ENCODE measurements at places on chromosomes 5 and 9. TPM values are rescaled to one million over a fixed set of nuclear protein-coding genes. Genes with fewer than 3 reads are reported as not detected.

STPG3 gene
- total RNA-seq = not detected

DNA sequence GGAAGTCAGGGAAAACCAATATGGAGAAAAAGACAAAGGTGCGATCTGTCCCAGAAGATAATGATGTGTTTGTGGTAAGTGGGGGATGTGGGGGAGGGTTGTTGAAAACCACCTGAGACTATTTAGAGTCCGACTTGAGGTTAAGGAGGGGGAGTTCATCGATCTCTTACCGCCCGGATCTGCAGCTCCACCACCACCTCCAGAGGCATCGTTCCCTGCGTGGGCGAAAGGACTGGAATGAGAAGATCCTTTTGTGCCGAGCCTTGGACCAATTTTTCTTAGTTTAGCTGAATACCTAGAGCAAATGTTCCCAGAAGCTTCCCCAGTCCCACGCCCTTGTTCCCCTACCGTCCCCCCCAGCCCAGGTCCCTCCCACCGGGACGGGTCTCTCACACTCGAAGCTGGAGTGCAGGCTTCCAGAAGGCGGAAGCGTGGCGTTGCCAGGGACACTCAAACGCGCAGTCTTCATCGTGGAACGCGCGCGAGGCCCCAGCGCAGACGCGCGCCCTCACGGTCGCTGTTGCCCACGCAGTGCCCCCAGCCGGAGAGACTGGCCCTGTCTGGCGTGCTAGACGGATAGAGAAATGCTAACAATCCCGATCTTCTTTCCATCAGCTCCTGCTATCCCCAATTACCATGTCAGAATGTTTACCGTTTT, at the start of gene SPATA6L:
TSS of gene SPATA6L (minus strand) at position 439 of the 658 bp plus-strand sequence. CDS start at position 209, 230 bp downstream.
- H3K36me3 ChIP-seq = no peaks in the 10 kb centered on the region
- peaks cover 76% of the 10 kb centered on the region for H3K4me1 ChIP-seq
- peak; percentile 60 for DNase-seq
- H3K4me3 ChIP-seq = peak within 1 kb of the TSS; percentile 68
- H3K27me3 ChIP-seq = no peaks in the 10 kb centered on the region

DNA sequence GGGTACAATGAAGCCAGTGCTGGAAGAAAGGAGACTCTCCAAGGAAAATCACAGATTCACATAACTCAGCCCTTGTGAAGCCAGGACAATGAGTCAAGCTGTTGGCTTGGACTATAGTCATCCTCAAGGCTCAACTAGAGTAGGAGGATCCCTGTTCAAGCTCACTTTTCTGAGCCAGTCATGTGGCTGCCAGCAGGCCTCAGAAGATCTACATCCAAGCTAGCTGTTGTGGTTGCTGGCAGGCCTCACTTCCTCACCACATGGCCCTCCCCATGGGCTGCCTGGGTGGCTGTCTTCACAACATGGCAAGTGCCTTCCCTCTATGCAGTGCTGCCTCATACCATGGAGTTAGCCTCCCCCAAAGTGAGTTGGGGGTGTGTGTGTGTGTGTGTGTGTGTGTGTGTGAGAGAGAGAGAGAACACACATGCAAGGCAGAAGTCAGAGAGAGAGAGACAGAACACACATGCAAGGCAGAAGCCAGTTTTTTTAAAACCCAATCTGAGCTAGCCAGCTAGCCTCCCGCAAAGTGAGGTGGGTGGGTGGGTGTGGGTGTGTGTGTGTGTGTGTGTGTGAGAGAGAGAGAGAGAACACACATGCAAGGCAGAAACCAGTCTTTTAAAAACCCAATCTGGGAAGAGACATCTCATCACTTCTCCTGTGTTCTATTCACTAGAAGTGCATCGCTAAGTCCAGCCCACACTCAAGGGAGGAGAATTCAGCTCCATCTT, 17.1 kb downstream of the SCAI start:
- H3K36me3 ChIP-seq = peaks cover 2% of the 10 kb centered on the region
- DNase-seq = peak; percentile 91
- H3K27me3 ChIP-seq = no peaks in the 10 kb centered on the region

- DNase-seq = no peak
- H3K27ac ChIP-seq = no peak overlapping the region
- peaks cover 5% of the 10 kb centered on the region for H3K36me3 ChIP-seq
- H3K4me1 ChIP-seq = no peaks in the 10 kb centered on the region
- H3K27me3 ChIP-seq = peaks cover 16% of the 10 kb centered on the region
These were observed 148.8 kb upstream of the FBXL17 start for GRCh38 chr5:108530706-108531105.

DNA sequence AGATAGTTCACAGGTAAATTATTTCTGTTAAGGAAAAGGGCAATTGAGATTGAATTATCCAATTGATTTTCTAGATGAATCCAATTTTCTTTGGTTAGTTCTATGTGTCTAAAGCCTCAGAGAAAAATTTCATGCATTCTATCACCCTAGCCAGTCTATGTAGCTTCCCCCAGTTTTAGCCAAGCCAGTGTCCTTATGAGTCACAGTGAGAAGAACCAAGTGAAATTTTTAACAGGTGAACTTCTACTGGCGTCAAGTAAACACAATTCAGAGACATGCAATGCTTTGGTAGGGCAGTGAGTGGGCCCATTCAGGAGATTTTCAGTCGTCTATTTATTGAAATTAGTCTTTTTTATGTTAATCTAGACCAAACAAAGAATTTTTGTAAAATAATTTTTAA, 1077.4 kb upstream of the ARRDC3 start:
- H3K4me3 ChIP-seq = no peak overlapping the region
- H3K4me1 ChIP-seq = no peaks in the 10 kb centered on the region
- H3K36me3 ChIP-seq = no peaks in the 10 kb centered on the region
- H3K27me3 ChIP-seq = no peaks in the 10 kb centered on the region

- H3K27me3 ChIP-seq = no peaks in the 10 kb centered on the region
- H3K36me3 ChIP-seq = no peaks in the 10 kb centered on the region
- H3K4me3 ChIP-seq = no peak overlapping the region
- no peak overlapping the region for H3K27ac ChIP-seq
These were observed 113.6 kb downstream of the DPYSL3 start for GRCh38 chr5:147396070-147396823.

DNA sequence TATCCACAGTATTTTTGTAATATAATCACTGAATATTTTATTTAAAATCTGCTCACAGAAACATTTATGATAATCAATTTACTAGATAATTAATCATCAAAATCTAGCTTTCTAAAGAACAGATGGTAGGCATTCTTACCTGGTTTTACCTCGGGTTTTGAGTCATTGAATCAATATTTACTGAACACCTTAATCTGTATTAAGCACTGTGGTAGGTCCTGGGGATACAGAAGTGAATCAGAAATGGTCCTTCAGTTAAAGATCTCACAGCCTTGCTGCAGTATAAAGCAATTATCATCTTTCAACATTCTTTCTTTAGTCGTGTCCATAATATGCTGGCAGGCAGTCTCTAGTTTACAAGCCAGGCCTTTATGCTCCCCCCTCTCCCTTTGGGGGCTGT, 2.0 kb upstream of the MEIKIN start:
- no peaks in the 10 kb centered on the region for H3K27me3 ChIP-seq
- H3K4me3 ChIP-seq = no peak overlapping the region
- peaks cover 2% of the 10 kb centered on the region for H3K36me3 ChIP-seq
- no peak for DNase-seq

DNA sequence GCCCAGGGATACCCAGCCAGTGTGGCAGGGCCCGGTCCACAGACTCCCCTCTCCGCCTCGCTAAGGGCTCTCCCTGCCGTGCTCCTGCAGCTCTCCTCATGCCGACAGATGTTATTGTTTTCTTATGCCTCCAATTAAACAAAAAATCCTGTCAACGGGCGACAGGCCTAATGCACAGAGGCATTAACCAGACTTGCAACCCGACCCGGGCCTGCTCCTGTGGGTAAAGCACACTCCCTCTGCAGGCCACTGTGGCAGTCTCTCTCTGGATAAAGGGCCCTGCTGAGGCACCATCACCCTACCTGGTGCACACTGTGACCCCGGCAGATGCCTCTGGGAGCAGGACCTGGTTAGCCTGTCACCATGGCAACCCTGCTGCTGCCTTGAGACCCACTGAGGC, 27.5 kb upstream of the HAND1 start:
- no peak overlapping the region for H3K4me3 ChIP-seq
- H3K36me3 ChIP-seq = no peaks in the 10 kb centered on the region
- DNase-seq = no peak
- H3K4me1 ChIP-seq = no peaks in the 10 kb centered on the region
- H3K27me3 ChIP-seq = peaks cover 32% of the 10 kb centered on the region
